ENCODE measurements at places on chromosomes 3 and 15.

DNA sequence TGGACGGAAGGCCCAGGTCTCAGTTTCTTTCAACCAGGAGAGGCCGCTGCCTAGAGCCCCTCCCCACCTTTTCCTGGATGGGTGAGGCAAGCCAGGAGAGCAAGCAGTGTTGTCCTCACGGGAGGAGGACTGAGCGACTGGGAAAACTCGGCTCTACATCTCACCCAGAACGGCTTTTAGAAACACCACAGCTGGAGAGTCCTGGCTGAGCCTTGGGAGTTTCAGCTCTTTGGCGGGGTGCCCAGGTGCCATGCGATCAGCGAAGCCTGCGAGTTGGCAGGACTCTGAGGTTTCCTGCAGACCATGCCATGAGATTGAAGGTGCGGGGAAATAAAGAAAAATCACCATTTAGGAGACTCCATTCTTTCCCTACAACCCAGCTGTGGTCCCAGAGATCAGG, 26.0 kb downstream of the PPCDC start:
- no peak for DNase-seq

GRCh38 chr15:39782441-39783138, at the start of gene FSIP1:
FSIP1 (minus strand) TSS chr15:39782841; CDS start chr15:39776524, 6,317 bp downstream.
- peak; percentile 97 for DNase-seq

DNA sequence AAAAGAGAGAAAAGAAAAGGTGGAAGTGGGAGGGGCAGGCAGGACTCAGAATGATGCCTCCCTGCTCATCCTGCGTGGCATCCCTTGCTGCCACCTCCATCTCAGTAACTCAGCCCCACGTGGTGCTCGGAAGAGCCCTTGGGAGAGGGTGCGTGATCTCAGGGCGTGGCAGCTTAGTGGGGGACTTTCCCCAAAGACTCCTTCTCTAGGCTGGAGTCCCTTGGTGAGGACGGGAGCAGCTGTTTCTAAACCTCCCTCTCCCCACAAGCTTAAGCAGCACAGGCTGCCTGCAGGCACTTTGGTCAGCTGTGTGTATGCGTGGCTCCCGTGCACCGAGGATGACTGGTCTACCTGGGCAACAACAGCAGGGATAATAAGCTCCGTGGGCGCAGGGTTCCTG, 7.4 kb upstream of the ANPEP start:
- peak; percentile 30 for DNase-seq

DNA sequence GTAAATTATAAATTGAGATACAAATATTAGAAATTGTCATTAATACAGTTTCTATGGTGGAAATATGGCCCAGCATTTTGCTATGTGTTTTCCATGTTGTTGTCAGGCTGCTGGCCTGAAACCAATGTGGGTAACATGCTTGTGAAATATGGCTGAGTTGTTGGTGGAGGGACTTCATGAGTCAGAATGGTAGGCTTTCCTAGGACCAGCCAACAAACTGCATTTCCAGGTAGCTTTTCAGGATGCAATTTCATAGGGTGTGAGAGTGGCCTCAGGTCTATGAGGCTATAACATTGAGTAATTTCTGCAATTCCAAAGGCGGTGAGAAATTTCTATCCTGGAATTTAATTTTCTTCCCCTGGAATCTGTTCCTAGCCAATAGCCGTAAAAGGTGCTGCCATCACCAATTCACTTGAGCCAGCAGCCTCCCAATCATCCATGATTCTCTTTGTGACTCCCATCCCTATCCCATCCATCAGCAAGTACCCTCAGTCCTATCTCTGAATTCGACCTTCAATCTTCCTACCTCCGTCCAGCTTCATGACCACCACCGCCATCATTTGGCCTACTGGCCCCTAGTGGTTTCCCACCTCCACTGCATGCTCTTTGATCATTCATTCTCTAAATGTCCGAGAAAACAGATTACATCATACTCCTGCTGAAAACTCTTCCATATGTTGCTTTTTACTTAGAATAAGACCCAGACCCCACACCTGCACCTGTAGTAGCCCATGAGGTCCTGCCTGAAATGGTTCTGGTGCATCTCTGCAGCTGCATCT, 276.6 kb upstream of the CFAP20DC start:
- DNase-seq: no peak

- DNase-seq: no peak
These were observed 17.4 kb downstream of the PDIA5 start for GRCh38 chr3:123084192-123084591.

DNA sequence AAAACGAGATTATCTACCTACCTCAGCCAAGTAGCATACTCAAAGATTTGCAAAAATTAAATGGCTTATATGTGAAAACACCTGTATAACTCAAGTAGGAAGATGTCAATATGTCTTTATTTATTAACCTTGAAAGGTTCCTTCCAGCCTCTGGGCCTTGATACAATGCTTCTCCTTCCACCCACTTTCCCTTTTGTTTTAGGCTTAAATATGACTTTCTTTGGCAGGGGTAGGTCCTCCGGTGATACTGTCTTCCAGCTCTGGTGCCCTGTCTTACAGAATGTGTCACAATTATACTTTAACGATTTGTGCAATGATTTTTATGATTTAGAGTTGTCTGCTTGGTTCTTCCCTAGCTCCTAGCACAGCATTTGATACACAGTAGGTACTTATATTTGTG, 4.1 kb downstream of the LINS1 start:
- DNase-seq: no peak

- no peak for DNase-seq
These were observed 398.1 kb downstream of the NR2F2 start for GRCh38 chr15:96728591-96728990.
